Activated CD8-positive, alpha-beta memory T cell treated with anti-CD3 and anti-CD28 coated beads for 1 hour (primary cell): ENCODE measurements at places on chromosomes 3 and 15.

DNA sequence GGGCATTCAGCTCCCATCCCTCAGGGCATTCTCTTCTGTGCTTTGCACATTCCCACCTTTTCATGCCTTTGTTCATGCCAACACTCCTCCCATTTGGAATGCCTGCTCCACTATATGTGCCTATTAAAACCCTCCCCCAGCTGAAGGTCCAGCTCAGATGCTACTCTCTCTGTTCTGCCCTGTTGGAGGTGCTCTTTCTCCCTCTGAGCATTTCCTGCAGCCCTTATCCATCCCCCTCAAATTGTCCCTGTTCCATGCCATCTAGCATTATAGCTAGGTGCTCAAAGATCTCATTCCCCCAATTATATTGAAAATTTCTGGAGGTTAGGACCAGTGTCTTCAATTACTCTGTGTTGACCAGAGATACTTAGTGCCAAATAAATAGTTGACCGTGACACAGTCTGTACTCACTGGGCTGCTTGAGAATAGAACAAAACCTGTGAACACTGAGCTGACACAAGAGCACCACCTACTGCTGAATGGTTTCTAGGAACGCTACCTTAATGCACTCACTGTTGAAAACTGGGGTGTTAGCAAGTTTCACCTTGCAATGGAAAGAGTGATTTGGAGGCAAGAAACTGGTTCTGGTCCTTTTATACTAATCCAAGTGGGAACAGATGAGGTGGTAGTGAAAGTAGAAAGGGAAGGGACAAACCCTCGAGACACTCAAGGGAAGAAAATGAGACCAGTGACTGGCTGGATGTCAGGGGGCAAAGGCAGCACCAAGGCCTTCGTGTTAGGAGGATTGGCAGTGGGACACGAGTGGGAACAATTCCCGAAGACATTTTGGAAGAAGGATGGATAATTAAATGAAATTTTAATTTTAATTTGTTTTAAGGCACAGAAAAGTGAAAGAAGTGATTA lies 289.8 kb upstream of the ROPN1 start:
- DNase-seq = no peak

GRCh38 chr15:38253351-38253781 lies 730 bp downstream of the SPRED1 start:
- DNase-seq = no peak

DNA sequence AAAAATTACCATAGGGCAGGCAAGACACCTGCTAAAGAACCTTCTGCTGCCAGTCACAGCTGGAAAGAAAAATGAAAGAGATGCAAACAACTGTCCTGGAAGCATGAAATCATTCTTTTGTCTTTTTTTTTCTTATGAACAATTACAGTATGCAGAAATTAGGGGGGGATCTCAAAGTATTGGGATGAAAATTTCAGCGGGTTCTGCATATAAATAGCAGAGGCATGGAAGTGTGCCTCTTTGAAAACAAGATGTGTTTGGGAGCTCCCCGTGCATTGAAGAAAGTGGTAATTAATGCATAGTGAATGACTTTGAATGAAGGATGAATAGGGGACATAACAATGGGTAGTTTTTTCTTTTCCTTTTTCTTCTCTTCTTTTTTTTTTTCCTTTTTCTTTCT lies 431.2 kb downstream of the SOX2 start:
- DNase-seq = no peak

- DNase-seq = no peak
Observed at GRCh38 chr15:65032801-65033537, 3.5 kb upstream of the MTFMT start.

DNA sequence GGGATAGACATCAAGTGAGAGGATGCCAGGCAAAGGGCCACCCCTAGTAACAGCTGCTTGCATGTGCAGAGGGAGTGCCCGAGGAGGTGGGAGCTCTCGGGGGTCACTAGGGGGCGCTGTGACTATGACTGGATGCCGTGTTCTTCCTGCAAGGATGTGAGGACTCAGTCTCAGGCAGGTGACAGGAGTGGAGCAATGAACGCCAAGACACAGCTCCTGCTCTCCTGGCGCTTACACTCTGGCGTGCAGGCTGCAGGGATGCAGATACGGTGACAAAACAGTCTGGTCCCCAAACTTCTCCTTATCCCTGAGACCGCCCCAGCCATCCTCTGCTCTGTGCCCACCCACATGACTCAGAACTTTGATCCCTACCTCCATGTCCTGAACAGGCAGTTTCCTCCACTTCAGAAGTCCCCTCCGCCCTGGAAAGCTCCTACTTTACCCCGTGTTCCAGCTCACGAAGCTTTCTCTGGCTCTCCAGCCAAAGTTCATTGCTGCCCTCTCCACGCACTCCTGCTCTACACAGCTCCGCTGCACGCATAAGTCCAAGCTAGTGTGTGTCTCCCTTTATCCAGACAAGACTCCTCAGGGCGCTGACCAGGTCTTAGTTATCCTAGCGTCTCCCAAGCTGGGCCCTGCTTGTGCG lies 14.7 kb downstream of the RHOV start:
- peak; percentile 72 for DNase-seq

- DNase-seq = no peak
Observed at GRCh38 chr15:68364028-68364659, 67.8 kb downstream of the ITGA11 start.

DNA sequence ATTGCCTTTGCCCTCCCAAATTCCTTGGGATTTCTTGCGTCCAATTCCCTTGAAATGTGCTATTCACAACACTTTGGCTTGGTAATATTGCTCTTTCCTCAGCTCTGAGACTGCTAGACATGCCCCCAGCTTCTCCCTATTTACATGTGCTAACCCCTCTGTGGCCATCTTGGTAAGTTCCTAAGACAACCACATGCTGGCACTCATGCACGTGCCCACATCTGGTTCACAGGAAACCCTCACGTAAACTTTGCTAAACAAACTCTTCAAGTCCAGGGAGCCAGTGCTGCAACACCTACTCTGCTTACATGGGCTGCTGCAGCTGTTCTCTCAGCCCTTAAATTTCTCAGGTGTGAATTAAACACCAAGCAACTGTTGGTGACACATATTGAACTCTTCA lies 121.8 kb downstream of the ADAMTSL3 start:
- no peak for DNase-seq

DNA sequence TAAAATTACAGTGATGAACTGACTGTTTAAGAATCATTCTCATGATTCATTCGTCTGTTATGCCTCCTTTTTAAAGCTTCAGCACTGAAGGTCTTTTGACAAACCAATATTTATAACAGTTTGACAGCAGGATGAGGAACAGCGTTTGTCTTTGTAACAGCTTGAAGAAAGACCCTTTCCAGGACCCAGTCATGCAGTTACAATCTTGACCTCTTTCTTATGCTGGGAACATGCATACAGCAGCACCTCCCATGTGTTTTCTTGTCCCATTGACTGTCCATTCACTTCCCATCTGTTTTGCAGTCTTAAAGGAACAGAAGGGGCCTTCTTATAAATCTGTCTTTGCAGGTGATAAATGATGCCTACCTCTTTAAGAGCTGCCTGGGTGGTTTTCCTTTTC lies 87.2 kb downstream of the OPA1 start:
- DNase-seq = no peak

- no peak for DNase-seq
Observed at GRCh38 chr3:64502284-64502683, 185.5 kb downstream of the ADAMTS9 start.

- DNase-seq = peak; percentile 82
Observed at GRCh38 chr3:134212967-134213665, 37.5 kb downstream of the RYK start.

GRCh38 chr3:169758359-169758994 lies 6.4 kb downstream of the TERC start:
- DNase-seq = no peak
